ENCODE measurements at places on chromosomes 4 and X.

GRCh38 chr4:4980621-4981230 lies 38.5 kb downstream of the CYTL1 start:
- DNase-seq: no peak

- no peak for DNase-seq
These were observed 295.3 kb downstream of the MID1IP1 start for GRCh38 chrX:39096599-39096998.

- no peak for DNase-seq
These were observed 76.2 kb downstream of the STARD8 start for GRCh38 chrX:68723491-68724155.

DNA sequence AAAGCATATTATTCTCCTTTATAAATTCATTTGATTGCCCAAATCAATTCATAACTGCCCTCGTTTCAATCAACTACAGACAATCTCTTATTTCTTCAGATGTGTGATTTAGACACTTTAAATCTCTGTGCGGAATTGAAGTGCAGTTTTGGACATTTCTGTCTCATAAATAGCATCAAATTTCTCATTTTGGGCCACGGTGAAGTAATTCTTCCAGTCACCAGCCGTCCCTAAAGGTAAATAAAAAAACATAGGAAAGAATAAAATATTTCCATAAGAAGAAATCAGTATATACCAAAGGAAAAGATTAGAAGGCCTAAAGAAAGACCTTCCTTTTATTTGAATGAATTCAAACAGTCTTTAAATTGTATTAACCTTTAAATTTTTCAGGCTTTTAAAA lies 33.4 kb downstream of the SULT1B1 start:
- no peak for DNase-seq

- DNase-seq: no peak
These were observed 179.1 kb downstream of the SOWAHB start for GRCh38 chr4:76718831-76719230.

DNA sequence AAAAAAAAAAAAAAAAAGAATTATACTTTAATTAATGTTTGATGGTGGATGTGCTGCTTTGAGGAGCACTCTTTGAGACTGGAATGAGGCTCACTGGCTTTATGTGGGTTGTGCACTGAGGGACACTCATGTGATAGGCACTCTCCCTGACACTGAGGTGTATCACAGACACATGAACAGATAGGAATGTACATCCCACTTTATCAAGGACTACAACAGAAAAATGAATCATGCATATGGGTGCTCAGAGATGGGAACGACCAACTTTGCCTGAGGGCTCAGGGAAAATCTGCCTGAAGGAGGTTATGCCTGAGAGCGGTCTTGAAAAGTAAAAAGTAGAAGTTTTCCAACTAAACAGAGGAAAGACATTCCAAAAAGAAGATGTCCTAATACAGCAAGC lies 97.7 kb upstream of the RBPJ start:
- DNase-seq: no peak

- no peak for DNase-seq
These were observed 80.5 kb upstream of the AMELX start for GRCh38 chrX:11212741-11213140.

GRCh38 chrX:70183091-70183490 lies 5.8 kb downstream of the DGAT2L6 start:
- no peak for DNase-seq

DNA sequence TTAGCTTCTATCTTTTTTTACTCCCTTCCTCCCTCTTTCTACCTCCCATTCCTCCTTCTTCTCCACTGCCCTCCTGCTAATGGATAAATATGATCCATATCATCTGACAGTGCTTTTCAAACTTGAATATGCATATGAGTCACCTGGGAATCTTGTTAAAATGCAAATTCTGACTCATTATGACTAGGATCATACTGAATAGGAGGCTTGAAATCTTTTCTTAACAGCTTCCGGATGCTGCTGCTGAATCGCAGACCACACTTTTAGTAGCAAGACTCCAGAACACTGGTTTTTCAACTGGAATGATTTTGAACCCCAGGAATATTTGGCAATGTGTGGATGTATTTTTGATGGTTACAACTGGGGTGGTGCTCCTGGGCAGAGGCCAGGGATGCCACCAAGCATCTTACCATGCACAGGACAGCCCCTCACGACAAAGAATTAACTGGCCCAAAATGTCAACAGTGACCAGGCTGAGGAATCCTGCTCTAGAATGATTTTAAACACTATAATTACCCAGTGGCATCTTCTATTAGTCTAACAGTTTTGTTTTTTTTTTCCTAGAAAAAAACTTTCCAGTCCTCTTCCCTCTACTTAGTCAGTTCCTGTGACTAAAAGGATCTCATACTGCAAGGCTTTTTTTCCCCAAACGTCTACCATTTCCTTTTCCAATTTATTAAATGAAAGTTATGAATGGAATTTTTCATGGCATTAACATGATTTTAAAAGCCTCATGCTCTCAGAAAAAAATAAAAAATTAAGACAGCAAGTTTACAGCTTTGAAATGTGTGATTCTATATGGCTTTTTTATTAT lies 10.6 kb upstream of the PYURF start:
- DNase-seq: no peak

- DNase-seq: no peak
These were observed 332.4 kb downstream of the SLC7A11 start for GRCh38 chr4:137909529-137910309.
